ENCODE measurements at places on chromosomes 5 and 9. TPM values are rescaled to one million over a fixed set of nuclear protein-coding genes. Genes with fewer than 3 reads are reported as not detected.

Gene DRD1
- 0.22 TPM for polyA plus RNA-seq

- no peaks in the 10 kb centered on the region for H3K4me1 ChIP-seq
- H3K4me3 ChIP-seq = no peak overlapping the region
- peaks cover 54% of the 10 kb centered on the region for H3K36me3 ChIP-seq
- no peak for DNase-seq
These were observed 57.5 kb upstream of the EPB41L4B start for GRCh38 chr9:109378316-109378715.

- H3K4me3 ChIP-seq = no peak overlapping the region
- no peak overlapping the region for H3K27ac ChIP-seq
- no peaks in the 10 kb centered on the region for H3K27me3 ChIP-seq
- no peaks in the 10 kb centered on the region for H3K4me1 ChIP-seq
- no peak for DNase-seq
These were observed 359.2 kb upstream of the ZNF462 start for GRCh38 chr9:106503759-106504158.

DNA sequence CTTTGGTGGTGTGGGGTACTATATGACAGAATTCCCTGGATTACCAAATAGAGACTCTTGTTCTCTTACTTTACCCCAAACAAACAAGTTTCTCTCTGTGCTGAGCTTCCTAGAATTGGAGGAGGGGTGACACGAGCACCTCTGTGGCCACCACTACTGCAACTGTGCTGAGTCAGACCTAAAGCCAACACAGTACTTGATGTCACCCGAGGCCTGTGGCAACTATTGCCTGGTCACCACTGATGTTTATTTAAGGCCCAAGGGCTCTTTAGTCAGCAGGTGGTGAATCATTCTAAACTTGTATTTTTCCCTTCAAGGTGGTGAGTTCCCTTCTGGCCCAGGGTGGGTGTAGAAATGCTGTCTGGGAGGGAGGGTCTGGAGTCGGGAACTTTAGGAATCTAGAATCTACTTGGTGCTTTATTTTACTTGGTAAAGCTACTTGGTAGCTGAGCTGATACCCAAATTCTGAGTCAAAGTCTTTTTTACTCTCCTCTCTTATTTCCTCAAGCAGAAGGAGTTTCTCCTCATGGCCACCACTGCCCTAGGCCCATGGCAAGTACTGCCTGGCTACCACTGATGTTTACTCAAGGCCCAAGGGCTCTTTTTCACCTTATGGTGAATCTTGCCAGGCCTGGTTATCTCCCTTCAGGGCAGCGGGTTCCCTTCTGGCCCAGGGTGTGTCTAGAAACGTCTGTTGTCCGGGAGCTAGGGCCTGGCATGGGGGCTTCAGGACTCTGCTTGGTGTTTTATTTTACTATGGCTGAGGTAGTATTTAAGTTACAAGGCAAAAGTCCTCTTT, 9.8 kb downstream of the LURAP1L start:
- H3K27ac ChIP-seq = peak overlapping the region; percentile 83
- no peak overlapping the region for H3K4me3 ChIP-seq
- H3K4me1 ChIP-seq = peaks cover 5% of the 10 kb centered on the region
- H3K36me3 ChIP-seq = no peaks in the 10 kb centered on the region
- H3K27me3 ChIP-seq = no peaks in the 10 kb centered on the region

DNA sequence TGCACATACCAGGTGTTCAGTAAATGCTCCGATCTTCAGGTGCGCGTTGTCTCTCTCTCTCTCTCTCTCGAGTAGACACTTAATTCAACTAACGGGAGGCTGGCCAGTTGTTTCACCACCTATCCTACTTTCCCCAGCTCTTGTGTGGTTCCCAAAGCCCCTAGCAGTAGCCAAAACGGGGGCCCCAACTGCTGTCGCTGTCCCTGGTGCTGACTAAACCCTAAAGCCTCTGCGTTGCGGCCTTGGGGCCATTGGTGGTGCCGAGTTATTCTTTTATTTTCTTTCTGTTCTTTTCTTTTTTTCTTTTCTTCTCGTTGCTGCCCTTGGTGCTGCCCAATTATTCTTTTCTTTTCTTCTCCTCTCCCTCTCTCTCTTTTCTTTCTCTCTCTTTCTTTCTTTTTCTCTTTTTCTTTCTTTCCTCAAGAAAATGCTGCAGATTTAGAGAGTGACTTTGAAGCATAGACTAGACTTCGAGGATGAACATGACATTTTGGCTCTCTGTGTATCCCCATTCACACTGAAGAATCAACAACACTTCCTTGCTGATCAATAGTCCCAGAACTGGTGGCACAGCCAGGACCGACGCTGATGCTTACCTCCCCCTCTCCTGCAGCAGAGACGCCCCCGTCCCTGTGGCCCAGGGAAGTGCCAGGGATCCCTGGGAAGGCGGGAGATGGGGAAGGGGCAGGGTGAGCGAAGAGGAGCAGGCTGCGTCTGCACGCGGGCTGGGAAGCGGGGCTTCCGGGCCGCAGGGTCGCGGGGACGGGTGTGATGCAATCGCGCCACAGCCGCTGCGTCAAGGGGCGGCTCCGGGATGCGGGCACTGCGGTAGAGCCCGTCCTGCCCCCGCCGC, at the start of gene FBLL1:
FBLL1 (plus strand) TSS at position 785 of the 853 bp plus-strand sequence. CDS start 200 bp downstream, outside the sequence.
- H3K4me1 ChIP-seq = peaks cover 3% of the 10 kb centered on the region
- H3K27ac ChIP-seq = no peak within 1 kb of the TSS
- peak within 1 kb of the TSS; percentile 56 for H3K4me3 ChIP-seq
- no peaks in the 10 kb centered on the region for H3K36me3 ChIP-seq
- DNase-seq = peak; percentile 71
- H3K27me3 ChIP-seq = no peaks in the 10 kb centered on the region

Measured in small intestine (tissue), 16 donors.